HL-60 (cell line): ENCODE measurements at places on chromosomes 7 and 10.

GRCh38 chr7:158442260-158442659, 145.4 kb downstream of the PTPRN2 start:
- DNase-seq: no peak

- no peak for DNase-seq
Measured at GRCh38 chr10:124534826-124535601, 73.4 kb downstream of the LHPP start.

GRCh38 chr7:145863-146262, 46.5 kb upstream of the FAM20C start:
- DNase-seq: no peak

DNA sequence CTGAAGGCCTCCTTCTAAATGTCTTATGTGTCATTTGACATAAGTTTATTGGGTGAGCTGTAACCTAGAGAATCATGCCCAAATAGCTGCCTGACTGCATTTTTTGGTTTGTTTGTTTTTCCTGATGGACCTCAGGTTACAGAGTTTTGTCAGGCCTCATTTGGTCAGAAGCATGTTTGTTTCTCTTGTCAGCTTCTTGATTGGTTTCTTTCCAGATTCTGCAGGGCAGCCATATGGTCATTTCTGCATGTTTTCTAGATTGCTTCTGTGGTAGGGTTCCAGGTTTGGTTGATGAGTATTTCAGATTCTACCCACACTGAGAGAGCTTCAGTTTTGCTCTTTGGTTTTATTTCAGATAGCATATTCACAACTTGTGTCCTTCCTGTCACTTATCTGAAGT, 28.0 kb downstream of the GLCCI1 start:
- no peak for DNase-seq

DNA sequence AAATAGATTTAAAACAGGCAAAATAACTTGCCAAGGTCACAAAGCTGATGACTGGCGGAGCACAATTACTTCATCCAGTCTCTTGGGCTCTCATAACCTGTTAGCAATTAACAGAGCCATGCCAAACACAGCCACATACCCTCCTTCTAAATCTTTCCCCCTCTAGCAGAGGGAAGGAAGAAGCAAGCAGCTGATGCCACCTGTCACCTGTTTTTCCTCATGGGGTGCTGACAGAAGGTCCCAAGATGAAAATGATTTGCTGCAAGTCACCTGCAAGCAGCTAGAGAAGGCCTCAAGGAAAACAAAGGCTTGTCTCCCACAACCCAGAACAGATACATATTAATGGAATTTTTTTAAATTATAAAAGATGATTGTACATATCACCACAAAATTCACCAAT, 117.8 kb downstream of the GFRA1 start:
- DNase-seq: no peak

GRCh38 chr7:100975371-100975821, 6.0 kb downstream of the MUC12 start:
- DNase-seq: no peak
